ENCODE measurements at places on chromosomes 16 and 17.

- DNase-seq: no peak
These were observed 94.4 kb downstream of the SHISA9 start for GRCh38 chr16:12995721-12996372.

DNA sequence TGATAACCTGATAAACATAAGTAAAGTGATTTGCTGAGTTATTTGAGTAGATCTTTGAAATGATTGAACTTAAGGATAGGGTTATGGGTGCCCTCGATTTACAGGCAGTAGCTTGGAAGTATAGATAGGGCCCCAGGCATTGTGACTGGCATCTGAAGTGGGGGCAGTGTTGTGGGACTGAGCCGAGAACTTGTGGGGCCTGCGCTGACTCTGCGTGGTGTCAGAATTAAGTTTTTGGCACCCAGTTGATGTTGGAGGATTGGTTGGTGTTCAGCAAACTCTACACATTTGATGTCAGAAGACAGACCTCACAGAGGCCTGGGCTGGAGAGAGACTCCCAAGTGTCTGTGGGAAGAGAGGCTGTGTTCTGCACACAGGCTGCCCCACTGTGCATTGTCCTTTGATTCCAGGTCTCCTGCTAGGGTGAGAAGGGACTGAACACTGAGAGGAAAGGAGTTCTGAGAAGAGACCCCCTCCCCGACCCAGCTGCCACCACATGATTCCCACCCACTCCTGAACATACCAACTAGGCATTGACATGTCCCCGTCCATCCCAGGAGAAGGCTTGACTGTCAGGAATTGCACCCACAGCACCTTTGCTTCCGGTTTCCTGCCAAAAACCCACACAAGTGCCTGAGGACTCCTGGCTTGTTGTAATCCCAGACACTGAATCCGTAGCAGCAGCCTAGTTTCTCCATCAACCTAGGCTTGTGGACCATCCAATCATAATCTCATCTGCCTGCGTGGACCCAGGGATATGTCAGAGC lies 4.5 kb downstream of the ZNF267 start:
- DNase-seq: no peak

- DNase-seq: no peak
These were observed 117.9 kb upstream of the MYOCD start for GRCh38 chr17:12547831-12548230.

DNA sequence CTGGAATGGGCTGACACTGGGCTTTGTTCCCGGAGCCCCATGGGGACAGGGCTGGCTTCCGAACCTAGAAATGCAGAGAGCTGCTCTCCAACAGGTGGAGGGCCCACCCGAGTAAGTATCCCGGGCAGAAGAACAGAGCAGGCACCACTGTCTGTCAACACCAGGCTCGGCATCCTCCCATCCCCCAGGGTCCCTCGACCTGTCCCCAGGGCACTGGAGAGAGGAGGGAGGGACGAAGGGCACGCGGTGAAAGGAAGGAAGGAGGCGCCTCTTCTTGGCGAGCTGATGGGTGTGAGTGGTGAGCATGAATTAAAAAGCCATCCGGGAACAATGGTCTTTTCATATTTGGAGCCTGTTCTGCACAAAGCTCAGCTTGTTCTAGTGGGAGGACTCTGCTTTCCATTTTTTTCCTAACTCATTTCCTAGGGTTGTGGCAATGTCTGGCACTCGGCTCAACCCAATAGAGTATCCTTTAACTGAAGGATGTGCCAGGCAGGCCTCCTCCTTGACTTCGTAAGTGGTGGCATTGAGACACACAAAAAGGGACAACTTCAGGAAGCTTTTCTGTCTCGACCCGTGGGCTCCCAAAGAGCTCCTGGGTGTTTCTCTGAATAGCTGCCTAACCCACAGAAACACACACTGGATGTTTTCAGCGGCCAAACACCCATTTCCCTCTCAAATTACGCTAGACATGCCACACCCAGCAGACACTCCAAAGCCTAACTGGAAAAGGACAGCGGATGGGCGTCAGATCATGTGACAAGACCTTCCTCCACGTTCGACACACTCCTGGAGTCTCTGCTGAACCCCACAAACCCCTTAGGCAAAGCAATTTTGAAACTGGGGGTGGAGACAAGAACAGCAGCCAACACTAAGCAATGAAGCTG lies 47.7 kb downstream of the ZFHX3 start:
- peak; percentile 57 for DNase-seq

DNA sequence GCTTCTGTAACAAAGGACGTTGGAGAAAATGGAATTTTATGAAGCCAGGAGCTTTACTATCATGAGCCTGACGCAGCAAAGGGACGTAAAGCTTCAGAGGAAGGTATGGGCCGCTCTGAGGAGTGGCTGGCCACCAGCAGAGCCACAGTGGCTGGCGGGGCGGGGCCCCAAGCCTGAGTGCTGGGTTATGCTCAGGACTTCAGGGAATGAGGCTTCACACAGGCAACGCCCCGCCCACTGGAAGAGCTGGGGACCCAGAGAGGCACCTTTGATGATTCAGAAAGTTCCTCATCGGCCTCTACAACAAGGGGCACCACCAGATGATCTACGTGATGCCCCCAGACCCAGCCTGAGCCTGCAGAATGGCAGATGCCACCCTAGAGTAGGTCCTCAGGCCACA lies 8.8 kb downstream of the NOB1 start:
- no peak for DNase-seq

DNA sequence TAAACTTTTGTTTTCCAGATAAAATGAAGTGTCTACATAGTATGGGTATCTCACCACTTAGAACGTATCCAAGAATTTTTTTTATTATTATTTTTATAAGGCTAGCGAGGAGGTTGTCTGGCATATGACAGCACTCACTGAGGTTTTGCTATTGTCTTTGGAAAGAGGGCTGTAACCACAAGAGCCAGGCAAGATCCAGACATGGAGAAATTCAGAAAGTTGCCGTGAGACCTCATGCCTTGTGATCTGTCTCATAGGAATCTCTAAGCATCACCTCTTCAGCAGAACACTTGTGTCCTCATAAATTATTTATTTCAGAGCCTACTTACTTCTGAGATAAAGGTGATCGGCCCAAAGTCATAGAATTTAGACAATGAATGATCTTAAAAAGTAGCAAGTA lies 410.8 kb downstream of the CDH11 start:
- DNase-seq: no peak

Measured in cardiac muscle cell (in vitro differentiated cells and primary cell).